HFF-Myc (cell line): ENCODE measurements at places on chromosomes 1 and 21.

DNA sequence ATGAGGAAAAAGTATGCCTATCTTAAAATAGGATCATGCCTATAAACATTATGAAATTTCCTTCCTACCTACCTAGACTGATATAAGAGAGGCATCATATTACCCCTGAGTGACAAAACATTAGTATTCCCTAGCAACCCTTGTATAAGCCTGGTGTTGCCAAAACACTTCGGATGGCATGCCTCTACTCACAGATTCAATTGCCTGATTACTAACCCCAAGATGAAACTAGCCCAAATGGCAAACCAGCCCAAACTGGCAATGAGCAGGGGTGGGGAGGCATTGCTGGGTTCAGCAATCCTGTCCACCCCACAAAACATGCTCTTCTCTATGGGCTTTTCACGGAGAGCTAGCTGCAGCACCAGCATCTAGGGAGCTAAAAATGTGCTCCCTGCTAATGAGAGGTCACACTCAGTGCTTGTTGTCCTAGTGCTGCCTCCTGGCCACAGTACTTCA, 13.9 kb downstream of the PALMD start:
- no peak for DNase-seq

- no peak for DNase-seq
These were observed 448 bp downstream of the AURKAIP1 start for GRCh38 chr1:1374589-1374928.

- no peak for DNase-seq
These were observed 1.8 kb upstream of the HSPG2 start for GRCh38 chr1:21938732-21939538.

GRCh38 chr1:174167265-174167803, 8.0 kb downstream of the RABGAP1L start:
- no peak for DNase-seq

GRCh38 chr1:36106269-36106668, 17.6 kb downstream of the ADPRS start:
- DNase-seq: no peak

- no peak for DNase-seq
These were observed 21.2 kb upstream of the ZP4 start for GRCh38 chr1:237911911-237912310.

DNA sequence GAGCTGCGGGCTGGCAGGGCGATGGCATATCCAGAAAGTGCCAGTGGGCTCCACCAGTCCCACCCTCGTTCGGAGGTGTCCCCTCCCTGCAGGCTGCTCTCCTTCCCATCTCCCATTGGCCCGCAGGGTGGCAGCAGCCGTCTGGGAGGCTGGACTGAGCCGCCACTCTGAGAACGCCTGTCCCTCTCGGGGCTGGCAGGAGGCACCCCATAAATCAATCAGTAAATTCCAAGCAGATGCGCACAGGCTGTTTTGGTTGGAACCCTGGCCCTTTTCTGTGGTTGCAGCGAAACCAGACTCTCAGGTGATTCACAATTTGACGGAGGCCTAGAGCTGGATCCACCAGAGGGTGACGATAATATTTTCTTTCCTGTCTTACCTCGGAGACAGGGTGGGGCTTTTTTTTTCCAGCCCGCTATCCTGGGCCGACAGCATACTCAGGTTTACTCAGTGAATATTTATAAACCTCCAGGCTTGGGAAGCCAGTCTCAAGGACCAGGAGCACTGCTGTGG, 99.7 kb downstream of the GLIS1 start:
- DNase-seq: no peak

DNA sequence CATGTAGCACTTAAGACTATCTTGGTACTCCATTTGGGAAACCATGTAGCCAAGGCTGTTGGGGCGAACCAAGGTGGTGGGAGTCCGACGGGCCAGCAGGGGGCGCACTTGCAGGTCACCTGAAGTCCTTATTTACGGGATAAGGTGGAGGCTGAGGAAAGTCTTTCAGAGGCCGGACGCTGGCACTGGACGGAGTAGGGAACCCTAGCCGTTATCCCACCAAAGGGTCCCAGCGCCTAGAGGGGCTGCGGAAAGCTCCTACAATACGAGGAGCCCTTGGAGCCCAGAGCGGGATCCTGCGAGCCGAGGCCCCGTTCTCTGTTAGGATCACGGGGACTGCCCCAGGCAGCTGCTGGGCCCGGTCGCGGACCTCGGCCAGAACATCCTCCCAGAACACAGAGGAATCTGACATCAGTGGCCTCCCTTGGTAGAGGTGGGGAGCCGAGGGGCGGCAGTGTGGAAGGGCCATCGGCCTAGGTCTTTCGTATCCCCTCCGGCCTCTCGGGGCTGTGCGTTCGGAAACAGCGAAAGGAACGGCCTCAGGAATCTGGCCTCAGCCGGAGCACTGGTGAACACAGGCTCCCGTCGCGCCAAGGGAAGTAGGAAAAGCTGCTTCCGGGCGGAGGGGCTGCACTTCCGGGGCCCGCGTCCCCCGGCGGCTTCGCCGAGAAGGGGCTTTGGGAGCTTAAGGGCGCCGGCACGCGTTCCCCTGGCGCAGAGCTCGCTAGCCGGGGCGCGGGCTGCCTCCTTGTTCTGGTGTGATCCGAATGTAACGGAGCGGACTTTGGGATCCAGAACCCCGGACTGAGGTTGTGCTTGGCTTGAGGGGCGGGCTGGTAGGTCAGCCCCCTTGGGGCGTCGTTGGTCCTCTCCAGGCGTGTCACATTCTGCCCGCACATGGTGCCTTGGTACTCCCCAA, 29.9 kb upstream of the RPTN start:
- DNase-seq: no peak

DNA sequence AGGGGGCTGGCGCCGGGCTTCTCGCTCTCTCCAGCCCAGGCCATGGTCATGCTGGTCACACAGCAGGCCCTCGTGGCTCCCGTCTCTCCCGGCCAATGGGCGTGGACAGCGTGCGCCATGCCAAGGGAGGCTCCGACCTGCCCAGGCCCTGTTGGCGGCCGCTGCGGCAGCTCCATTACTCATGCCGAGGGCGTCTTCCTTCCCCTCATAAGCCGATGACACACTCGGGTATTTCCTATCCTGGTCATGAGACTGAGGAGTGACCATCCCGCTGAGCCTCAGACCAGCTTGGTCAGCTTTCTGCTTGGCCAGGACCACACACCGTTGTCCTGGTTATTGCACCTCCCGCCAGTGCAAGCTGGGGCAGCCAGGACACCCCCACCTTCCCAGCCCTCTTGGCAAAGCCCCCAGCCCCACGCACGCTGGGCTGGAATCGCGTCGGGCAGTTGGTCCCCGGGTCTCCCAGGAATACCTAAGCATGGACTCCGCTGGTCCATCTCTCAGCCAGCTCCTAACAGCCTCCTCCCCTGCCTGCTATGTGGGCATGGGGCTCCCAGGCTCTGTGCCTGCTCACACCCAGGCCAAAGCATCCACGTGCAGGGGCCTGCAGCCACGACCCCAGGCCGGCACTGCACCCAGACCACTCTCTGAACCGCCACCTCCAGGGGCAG, 49.8 kb downstream of the ARHGEF16 start:
- peak; percentile 17 for DNase-seq

- DNase-seq: no peak
These were observed 1351.6 kb downstream of the AMY1C start for GRCh38 chr1:105101261-105101660.

DNA sequence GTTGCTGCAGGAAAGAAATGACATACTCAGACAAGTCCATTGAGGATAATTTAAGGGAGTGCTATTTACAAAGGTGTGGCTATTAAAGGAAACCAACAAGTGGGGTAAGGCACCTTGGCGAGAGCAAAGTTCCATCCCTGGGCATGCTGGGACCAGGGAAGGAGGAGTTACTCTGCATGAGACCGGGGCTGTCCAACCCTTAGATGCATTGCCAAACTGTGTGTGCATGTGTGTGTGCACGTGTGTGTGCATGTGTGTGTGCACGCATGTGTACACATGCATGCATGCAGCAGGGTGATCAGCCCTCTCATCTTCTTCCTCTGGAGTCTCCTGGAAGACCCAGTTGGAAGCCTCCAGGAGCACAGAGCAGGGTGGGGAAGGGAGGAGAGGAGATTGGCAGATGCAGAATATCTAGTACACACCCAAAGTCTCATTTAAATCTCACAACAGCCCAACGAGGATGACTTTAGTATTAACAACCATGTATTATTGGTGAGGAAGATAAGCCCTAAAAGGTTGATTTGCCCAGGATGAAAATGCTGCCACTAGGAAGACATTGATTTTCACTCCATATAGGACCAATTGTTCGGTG, 72.2 kb upstream of the CD34 start:
- no peak for DNase-seq

DNA sequence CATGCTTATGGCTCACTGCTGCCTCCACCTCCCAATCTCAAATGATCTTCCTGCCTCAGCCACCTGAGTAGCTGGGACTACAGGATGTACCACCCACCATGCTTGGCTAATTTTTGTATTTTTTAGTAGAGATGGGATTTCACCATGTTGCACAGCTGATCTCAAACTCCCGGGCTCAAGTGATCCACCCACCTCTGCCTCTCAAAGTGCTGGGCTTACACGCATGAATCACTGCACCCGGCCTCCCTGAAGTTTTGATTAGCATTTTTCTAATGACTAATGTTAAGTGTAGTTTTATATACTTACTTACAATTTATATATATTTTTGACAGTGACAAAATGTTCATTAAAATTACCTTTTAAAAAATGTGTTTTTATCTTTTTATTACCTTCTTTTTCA, 41.1 kb downstream of the ZNF678 start:
- DNase-seq: no peak

DNA sequence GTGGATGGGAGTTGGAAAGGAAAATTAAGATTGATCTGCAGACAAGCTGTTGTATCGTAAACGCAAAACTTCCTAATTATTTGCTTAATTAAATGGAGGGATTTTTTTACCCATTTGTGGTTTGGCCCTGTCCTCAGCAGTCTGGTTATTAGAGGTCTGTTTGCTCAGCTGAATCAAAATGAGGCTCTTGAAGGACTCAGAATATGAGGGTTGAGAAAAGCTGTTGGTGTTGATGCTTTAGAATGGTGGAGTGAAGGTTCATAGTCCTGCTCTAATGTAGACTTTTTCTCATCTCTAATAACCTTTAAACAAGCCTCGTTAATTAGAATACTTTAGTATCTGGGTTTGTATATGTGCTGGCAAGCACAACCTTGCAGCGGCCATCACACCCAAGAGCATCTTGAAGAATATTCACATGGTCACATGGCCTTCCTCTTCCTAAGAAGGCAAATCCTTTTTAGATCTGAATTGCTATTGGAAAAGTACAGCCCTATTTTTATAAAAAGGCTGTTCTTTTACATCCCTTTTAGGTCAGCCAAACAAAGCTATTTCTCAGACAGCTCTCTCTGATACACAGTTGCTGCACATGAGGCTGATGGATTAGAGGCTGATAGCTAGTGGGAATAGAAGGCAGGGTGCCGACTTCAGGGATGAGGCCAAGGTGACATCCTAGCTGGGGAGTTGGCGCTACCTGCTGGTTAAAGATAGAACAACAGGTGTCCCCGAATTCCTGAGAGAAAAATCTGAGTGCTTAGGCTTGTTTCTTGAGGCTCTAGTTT, 53.8 kb downstream of the MACF1 start:
- no peak for DNase-seq

- DNase-seq: no peak
These were observed 137.9 kb downstream of the IFI44 start for GRCh38 chr1:78787544-78787943.

- no peak for DNase-seq
These were observed 42.0 kb upstream of the PADI2 start for GRCh38 chr1:17161137-17161740.

- no peak for DNase-seq
These were observed 62.7 kb downstream of the CACHD1 start for GRCh38 chr1:64532646-64533045.

GRCh38 chr1:230072296-230072695, 5.3 kb downstream of the GALNT2 start:
- DNase-seq: no peak

GRCh38 chr1:160251687-160252526, 10.4 kb downstream of the DCAF8 start:
- DNase-seq: peak; percentile 40

DNA sequence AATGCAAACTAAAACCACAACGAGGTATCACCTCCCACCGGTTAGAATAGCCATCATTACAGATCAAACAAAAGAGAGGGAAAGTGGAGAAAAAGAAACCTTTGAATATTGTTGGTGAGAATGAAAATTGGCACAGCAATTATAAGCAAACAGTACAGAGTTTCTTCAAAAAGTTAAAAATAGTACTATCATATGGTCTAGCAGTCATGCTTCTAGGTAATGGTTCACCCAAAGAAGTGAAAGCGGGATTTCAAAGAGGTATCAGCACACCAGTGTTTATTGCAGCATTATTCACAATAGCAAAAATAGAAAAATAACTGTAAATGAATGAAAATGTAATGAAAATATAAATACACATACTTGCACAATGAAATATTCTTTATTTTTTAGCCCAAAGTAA, 8.2 kb downstream of the OR2T10 start:
- DNase-seq: no peak

- peak; percentile 92 for DNase-seq
These were observed 48.7 kb downstream of the SPAG17 start for GRCh38 chr1:118136187-118136941.

DNA sequence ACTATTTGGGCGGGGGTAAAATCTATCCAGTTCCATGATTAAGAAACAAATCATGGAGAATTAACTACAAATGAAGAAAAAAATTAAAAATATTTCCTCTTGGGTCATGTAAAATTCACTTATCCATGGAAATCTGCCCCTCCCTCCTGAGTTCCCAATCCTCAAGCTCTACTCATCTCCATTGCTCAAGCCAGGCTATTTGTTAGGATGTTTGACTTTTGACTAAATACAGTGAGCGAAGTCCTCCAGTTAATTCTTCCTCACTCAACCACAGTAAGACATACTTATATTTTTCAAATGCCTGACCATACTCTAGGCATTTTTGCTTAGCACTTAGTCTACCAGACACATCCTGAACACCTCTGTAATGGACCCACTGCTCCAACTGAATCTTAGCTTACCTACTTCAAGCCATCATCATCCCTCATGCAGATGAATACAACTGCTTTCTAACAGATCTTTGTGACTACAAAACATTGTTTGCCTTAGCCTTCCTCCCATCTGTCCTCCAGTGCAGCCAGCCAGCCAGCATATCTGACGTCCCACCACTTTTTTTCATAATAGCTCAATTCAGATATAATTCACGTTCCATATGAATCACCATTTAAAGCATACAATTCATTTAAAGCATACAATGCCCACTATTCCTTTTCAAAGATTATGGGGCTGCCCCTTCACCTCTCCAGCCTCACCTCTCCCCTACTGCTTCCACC, 154.2 kb downstream of the RERE start:
- no peak for DNase-seq

- DNase-seq: no peak
These were observed 33.1 kb downstream of the FOXO6 start for GRCh38 chr1:41394369-41394744.

DNA sequence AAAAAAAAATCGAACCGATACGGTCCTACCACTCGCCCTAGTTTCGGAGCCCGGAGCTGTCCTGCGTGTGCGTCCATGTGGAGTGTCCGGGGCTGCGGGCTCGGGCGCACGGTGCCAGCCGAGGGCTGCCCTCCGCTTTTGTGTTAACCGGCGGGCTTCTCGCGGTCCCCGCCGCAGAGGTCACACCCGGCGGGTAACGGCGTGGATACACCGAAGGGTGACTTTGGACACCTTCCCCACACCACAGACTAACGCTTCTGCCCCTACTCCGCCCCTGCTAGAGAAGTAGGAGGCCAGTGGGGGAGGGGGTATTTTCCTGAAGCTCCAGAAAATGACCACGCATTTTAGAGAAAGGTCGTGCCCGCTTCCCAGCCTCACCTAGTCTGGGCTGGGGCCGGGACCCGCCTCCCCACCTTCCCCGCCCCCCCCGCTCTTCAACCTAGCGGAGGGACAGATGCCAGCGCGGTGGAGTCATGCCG, 609 bp upstream of the ATF3 start:
- DNase-seq: no peak

GRCh38 chr1:220873087-220873486, 6.2 kb upstream of the HLX start:
- DNase-seq: no peak
